Mesothelial cell of epicardium (in vitro differentiated cells): ENCODE measurements at places on chromosomes 7 and 10. TPM values are rescaled to one million over a fixed set of nuclear protein-coding genes. Genes with fewer than 3 reads are reported as not detected.

The CRYGN gene
- 9.4 to 12.2 TPM (median 10.5 TPM) in 3 replicates for total RNA-seq

The PON1 gene
- not detected in 3 replicates for total RNA-seq

DNA sequence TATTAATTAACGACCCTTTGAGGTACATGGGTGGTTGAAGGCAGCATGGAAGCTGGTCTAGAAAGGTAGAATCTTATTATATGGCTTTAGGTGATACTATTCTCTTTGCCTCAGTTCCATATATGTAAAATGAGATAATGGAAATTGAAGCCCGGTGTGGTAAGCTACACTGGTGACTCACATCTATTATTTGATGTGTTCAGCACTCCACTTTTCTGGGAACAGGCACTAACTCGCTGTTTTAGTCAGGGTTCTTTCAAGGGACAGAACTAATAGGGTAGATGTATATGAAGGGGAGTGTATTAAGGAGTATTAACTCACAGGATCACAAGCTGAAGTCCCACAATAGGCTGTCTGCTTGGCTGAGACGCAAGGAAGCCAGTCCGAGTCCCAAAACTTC lies 4.4 kb upstream of the TRUB1 start:
- no peak for DNase-seq

DNA sequence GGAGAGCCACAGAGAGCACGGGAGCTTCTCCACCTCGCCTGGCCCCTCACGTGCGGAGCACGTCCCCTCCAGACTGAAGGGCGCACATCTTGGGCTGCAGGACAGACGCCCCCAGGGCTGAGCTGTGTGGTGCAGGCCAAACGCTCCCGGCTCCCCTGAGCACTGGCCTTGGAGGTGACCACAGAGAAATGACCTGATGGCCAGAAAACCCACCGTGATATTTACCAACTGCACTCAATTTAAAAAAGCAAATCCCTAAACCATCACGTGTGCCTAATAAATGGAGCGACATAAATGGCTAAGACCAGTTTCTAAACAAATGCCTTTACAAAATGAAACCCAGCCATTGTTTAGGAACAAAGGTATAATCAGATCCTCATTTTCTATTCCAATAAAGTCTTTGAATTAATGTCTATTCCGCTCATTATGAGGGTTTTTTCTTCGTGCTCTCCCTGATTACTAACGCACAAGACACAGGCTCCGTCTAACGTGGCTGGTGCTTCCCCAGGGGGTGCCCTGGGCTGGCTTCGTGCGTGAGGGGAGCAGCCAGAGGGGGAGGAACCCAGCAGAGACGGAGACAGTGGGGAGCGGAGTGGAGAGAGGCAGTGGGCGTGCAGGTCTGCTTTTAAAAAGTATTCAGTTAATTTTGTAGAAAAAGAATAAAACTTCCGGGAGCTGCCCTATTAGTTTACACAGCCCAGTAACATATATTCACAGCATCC lies 190.3 kb downstream of the DNAJB6 start:
- no peak for DNase-seq

The NYAP1 gene
- 8.2 to 8.5 TPM (median 8.4 TPM) in 3 replicates for total RNA-seq

The LEP gene
- not detected in 3 replicates for total RNA-seq

The SEMA3C gene
- 490 to 527 TPM (median 496 TPM) in 3 replicates for total RNA-seq

The LIPK gene
- total RNA-seq, result not detected in 3 replicates

DNA sequence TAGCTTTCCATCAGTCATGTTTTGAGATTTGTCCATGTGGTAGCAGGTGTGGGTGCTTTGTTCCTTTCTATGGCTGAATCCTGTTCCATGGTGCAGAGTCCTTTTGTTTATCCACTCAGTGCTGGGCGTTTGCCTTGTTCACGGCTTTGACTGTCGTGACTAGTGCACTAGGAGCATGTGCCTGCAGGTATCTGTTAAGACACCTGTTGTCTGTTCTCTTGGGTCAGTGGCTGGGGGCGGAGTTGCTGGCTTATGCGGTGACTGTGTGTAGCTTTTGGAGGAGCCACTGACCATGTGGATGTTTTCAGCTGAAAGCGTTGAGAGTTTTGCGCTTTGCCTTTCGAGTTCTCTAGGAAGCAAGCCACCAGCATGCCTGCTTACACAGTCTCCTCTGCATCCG lies 573.1 kb upstream of the FOXK1 start:
- no peak for DNase-seq

DNA sequence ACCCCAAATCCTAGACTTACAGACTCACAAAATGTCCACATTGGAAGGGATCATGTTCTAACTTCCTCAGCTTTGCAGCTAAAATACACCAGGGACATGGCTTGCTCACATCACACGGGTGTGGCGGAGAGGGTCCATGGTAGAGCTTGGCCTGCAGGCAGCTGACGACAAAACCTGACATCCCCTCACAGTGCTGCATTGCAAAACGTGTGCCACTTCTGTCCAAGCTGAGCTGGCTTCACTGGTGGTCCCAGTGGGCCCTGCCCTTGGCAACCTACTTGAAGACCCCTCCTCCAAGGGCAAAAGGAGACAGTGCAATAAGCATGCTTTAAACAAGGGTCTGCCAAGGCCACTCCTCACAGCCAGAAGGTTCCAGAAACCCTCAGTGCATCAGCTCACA lies 21.9 kb downstream of the ANXA11 start:
- DNase-seq, result no peak

The RNF133 gene
- total RNA-seq, result 0.16 to 0.25 TPM in 2 of 3 replicates, not detected in the other

GRCh38 chr10:4865945-4866661 lies 40.1 kb downstream of the AKR1E2 start:
- no peak for DNase-seq

DNA sequence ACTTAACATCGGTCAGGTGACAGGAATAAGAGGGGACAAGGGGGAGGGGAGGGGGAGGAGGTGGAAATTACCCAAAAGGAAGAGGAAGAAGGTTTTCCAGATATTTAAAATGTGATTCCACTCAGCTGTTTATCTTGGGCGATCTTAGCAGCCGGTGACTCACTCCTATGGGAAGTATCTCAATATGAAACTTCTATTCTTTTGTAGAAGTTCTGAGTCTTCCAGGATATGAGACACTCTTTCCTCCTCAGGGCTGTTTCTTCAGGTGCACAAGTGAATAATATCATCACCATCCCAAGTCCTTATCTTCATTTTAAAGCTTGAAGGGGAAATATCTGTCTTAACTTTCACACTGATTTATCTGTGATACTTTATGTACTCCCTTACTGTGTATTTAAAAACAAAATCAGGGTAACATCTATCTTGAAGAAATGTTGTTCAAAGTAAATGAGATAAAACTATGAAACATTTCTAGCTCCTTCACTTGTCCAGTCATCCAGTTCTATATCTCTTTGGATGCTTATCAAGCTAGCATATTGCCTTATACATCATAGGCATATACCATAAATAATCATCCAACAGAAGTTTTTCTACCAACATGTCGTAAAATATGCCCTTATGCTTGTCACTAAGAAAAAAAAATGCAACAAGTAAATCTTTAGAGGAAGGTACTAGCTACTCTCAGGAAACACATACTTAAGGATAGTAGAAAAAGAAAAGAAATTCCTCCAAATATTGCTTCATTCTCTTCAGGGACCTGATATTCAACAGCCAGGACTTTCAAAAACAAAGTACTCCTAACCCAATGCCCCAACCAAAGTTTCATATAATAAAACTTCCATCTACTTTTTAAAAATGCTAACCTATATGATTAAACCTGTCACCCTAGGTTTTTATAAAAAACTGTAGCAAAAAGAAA lies 13.7 kb downstream of the DOCK4 start:
- no peak for DNase-seq

GRCh38 chr7:98879979-98880315 lies 1.6 kb downstream of the TRRAP start:
- DNase-seq, result no peak

DNA sequence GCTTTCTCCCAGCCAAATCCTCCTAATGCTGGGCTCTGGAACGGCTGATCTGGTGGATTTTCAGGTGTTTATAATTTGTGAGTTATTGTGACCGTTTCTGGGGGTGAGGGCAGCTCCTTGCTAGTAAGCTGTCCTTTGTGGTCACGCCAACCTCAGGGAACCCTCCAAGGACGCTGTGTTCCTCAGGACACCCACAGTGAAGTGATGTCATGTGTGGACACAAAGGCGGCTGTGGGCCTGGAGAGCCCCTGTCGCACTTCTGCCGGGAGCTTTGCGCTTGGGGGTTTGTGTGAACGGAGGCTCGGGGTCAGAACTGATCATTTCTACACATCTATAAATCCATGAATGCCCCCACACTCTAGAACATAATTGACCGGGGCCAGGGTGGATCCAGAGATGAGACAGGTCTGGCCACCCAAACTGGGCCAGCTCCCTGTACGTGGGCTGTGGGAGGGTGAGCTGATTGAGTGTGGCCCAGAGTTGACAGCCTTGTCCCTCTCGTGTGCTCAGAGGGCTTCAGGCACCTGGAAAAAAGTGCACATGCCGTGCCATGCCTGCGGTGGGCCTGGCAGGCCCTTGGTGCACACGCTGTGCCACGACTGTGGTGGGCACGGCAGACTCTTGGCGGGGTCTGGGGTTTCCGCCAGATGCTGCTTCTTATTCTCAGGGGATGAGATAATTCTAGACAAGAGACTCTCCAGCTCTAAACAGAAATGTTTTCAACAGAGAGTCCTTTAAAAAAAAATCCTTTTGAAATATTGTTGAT lies 130.2 kb downstream of the VIPR2 start:
- no peak for DNase-seq

The UPK3BL2 gene
- total RNA-seq, result 9.4 to 12.1 TPM (median 10.3 TPM) in 3 replicates

The PTPN20 gene
- not detected in 3 replicates for total RNA-seq

DNA sequence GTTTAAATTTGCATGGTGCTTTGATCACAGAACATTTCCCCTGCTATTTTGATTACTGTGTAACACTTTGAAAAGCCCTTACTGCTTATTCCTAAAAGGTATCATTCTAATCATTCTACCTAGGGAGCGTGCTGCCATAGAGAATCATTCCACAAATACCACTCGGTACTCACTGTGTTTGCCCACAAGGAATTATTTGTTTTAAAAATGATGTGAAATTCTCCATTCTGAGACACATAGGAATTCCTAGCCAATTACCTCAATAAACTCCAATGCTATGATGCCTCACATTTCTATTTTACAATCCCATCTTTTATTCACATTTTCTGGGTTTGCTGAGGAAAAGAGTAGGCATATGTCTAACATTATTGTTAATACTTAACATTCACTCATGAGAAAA lies 16.2 kb upstream of the TES start:
- DNase-seq, result no peak

DNA sequence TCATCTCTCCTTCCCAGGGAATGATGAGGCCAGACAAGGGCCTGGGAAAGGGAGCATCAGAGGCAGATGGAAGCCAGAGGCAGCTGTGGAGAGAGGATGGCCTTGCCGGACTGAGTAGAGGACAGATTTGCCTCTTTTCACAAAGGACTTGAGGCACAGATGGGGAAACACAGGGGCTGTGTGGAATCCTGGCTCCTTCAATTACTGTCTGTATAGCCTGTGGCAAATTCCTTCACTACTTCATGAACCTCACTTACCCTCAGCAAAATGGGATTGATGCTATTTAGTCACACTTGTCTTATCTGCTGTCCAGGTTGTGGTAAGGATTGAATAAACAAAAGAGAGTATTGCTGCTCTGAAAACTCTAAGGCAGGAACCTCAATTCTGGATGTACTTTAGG lies 40.3 kb downstream of the SLC25A28 start:
- DNase-seq, result no peak

- DNase-seq, result no peak
Observed at GRCh38 chr10:53646525-53646924, 873.9 kb upstream of the MBL2 start.

GRCh38 chr10:118701529-118702323 lies 53.0 kb downstream of the CACUL1 start:
- DNase-seq, result no peak
